ENCODE measurements at places on chromosomes 1 and 21.

- peak; percentile 72 for DNase-seq
These were observed 26.1 kb downstream of the PKP1 start for GRCh38 chr1:201309416-201309815.

- no peak for DNase-seq
These were observed 4.3 kb downstream of the HNRNPU start for GRCh38 chr1:244860078-244860477.

DNA sequence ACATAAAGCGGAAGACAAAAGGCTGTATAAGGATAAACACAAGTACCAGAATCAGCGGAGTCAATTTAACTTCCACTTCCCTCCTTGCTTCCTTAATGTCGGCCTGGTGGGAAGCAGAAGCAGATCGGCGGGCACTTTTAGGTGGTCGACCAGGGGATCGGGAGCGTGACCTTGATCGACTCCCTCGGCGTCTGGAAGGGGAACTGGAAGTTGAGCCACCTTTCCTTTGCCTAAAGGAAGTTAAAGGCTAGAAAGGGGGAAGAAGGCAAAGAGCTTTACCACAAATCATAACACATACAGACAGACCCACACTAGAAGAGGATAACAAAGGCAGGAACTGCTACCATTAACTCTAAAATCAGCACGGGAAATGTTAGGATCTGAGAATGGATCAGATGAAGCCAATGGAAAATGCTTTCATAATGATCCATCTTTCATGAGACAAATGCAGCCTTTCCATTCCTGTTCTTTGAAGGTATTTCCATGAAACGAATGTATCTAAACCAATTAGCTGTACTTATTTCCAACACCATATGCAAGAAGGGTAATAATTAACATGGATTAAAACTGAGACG, 5.7 kb downstream of the LBR start:
- DNase-seq = no peak

DNA sequence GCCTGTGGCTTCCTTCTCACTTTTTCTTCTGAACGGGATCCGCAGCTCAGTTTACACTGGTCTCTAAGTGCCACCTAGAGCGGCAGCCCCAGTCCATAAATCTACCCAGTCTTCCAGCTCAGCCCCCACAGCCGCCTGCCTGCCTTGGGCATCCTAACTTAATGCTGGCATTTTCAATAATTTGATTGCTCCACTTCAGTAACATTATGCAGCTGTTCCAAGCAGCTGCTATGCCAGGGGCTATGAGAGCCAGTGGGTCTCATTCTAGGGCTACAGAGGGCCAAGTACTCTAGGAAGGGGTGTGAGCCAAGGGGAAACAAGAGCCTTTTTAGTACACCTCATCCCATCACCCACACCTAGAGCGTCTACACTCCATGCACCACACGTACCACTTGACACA, 48.4 kb upstream of the COA6 start:
- no peak for DNase-seq

DNA sequence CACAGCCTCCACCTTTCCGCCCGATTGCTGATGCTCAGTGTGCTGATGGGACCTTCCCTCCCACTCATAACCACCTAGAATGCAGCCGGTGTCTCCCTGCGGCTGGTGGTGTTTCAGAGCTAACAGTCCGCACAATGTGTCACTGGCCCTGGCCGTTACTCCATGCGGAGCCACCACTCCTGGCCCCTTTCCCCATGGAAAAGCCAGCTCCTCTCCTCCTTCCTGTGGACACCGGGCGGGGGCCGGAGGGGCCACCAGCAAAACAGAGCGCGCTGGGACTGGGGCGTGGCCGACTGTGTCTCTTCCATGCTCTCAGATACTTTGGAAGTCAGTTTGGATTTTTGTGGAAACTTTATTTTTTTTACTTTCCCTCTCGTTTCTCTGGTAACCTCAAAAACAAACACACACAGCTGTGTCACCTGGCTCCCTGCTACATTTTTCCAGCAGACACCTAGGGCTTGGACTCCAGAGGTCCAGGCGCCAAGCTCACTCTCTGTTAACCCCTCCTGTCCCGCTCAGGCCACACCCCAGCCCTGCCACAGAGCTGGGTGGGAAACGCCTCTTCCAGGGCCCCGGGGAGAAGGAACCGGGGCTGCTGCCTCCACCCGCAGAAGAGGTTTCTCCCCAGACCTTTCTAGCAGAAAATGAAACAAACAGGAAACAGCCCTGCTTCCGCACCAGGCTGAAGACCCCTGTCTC, 32.5 kb upstream of the COL6A2 start:
- peak; percentile 53 for DNase-seq

DNA sequence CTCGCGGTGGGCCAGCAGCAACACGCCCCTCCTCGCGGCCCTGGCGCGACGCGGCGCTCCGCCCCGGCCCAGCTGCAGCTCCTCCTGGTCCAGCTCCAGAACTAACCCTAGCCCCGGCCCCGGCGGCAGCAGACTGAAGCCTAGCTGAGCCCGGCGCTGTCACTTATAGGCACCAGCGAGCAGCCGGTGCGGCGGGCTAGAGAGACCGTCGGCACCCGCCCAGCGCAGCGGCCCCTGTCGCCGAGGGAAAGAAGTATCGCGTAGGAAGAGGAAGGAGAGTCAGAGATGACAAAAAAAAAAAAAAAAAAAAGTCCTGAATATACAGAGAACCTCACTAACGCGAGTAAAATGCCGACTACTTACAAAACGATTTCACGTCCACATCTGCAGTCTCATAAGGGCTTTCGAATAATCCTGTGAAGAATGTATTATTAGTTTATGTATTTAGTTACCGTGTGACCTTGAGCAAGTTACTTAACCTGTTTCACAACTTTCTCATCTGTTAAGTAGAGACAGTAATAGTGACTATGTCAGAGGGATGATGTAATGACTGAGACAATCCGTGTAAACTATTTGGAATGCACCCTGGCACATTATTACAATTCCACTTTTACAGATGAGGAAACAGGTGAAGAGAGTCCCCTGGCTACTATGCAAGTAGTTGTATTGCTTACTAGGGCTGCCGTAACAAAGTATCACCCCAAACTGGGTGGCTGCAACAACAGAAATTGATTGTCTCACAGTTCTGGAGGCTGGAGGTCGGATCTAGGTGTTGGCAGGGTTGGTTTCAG, at the start of gene SLC9A1:
TSS of gene SLC9A1 (minus strand) at position 135 of the 791 bp plus-strand sequence. CDS start 791 bp downstream, outside the sequence.
- DNase-seq = peak; percentile 90

DNA sequence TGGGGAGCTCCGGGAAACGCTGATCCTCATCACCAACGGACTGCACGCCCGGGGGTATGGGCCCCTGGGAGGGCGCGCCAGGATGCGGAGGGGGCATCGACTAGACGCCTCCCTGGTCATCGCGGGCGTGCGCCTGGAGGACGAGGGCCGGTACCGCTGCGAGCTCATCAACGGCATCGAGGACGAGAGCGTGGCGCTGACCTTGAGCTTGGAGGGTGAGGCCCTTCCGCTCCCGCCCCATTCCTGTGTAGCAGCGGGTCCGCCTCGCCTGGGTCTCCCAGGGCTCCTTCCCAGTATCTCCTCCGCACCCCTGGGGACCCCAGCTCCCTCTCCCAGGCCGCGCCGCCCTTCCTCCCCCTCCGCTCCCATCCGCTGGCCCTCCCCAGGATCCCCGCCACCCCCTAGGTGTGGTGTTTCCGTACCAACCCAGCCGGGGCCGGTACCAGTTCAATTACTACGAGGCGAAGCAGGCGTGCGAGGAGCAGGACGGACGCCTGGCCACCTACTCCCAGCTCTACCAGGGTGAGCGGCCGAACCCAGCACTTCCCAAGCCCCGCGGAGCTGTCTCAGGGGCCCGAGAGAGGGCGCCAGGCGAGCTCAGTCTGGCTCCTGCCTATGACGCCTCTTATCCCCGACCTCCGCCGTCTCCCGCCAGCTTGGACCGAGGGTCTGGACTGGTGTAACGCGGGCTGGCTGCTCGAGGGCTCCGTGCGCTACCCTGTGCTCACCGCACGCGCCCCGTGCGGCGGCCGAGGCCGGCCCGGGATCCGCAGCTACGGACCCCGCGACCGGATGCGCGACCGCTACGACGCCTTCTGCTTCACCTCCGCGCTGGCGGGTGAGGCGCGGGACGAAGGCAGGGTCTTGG, 5.0 kb downstream of the HAPLN2 start:
- DNase-seq = no peak

DNA sequence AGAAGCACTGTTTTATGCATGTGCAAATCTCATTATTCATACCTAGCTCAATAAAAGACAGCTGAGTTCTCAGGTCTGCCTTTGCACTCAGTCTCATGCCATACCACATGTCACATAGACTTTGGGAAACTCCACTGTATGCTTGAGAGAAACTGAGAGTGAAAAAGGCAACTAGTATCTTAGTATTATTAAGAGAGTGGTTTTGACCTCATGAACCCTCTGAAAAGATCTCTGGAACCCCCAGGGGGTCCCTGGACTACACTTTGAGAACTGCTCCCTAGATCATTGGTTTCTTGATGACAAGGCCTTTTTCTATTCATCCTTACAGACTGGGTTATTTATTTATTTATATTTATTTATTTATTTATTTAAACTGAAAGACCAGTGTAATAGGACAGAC, 3.7 kb upstream of the RHEX start:
- DNase-seq = no peak

- DNase-seq = no peak
These were observed 51.5 kb downstream of the ELK4 start for GRCh38 chr1:205580140-205580922.

DNA sequence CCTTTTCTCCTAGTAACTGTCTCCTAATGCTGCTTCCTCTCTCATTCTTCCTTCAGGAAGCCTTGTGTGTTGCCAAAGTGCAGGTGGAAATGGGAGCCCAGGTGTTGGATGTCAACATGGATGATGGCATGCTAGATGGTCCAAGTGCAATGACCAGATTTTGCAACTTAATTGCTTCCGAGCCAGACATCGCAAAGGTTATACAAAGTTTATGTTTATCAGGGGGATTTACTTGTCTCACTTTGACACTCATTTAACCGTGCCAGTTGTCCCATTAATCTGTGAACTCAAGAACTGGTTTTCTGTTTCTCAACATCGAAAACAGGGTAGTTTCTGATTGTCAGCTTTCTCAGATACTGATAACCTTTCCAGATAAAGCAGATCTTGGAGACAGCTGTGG, 40.4 kb downstream of the MTR start:
- no peak for DNase-seq

GRCh38 chr1:107991371-107992066, 26.5 kb upstream of the VAV3 start:
- DNase-seq = no peak

DNA sequence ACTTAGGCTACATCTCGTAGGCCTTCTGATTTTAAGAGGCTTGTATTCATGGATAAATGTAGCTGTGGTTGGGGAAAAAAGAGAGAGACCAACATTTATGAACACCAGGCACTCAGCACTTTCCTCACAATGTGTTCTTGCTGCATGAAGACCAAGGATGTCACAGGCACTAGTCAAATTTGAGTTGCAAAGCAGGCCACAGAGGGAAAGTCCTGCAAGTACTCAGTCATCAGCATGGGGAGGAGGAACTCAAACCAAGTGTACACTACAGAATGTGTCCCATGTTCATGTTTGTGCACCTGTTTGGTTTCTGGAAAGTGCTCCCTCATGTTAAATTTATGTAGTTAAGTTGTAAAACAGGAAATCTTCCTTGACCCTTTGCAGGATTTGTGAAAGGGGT, 8.7 kb upstream of the MAP3K7CL start:
- no peak for DNase-seq

DNA sequence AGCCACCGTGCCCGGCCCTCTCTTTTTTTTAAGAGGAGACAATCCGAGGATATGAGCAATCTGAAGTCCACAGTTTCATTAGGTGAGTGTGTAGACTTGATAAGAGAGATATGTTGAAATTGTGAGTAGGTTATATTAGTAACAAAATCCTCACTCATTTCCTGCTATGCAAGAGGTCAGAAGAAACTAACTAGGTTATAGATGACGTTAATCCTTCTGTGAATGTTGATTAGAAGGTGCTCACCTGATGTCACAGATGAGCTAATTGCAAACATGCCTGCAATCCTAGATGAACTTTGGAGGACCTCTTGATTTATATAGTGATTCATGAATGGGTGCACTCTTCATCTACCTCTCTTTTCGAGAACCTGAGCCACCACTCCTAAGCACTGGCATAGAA, 29.3 kb downstream of the NTMT2 start:
- no peak for DNase-seq

GRCh38 chr1:29835874-29836273, 599.6 kb downstream of the PTPRU start:
- no peak for DNase-seq

- DNase-seq = no peak
These were observed 10.8 kb downstream of the NSL1 start for GRCh38 chr1:212780759-212781158.

GRCh38 chr1:59671066-59671952, 143.4 kb upstream of the HOOK1 start:
- DNase-seq = no peak

GRCh38 chr1:2103266-2103900, 53.2 kb downstream of the PRKCZ start:
- DNase-seq = no peak

DNA sequence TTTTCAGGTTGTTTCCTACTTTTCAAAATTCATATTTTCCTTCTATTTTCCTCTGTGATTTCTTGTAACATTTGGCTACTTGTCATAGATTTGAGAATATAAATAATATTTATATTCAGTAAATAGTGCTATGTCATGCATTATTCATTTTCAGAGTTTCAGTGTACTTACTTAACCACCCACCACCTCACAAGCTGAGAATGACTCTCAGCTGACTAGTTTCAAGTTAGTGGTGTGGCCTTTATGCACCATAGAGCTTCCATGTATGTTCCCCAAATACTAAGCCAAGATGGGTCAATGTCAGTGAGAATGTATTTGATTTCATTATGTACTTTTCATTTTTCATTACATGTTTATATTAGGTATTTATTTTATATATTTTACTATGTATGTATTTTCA, 56.9 kb upstream of the RGS1 start:
- no peak for DNase-seq

GRCh38 chr1:30044656-30045144, 678.7 kb downstream of the MATN1 start:
- no peak for DNase-seq

GRCh38 chr1:40803447-40803846, 19.9 kb downstream of the KCNQ4 start:
- DNase-seq = no peak

- DNase-seq = no peak
These were observed 3.1 kb downstream of the COQ8A start for GRCh38 chr1:226943156-226943555.

DNA sequence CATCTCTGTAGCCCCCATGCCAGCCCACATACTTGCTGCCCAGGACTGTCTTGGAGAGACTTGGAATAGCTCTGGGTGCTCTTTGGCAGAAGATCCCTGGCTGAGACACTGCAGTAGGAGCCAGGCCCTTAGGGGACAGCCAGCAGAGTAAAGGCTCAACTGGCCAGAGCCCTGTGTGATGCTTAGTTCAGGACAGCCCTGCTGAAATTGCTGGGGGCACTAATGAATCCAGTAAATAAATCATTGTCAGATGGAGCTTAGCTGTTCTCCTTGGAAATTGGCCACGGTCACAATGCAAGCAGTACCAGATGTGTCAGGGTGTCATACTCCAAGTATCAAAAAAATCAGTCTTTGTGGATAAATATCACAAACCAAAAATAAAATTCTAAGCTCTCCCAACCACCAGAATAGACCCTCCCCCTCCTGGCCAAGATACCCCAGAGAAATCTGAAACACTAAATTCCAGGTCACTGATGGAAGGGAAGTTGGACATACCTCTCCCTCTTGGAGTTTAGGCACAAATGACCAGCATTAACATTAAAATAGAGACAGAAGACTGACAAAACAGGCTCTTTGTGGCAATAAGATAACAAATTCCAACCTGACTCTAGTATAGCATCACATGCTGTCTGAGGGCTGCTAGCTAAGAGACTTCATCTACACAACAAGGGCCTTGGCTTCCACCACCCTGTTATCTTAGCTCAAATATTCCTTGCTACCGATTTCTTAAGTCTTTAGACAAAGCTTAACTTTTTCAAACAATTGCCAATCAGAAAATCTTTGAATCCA, 83.2 kb upstream of the DNAH14 start:
- DNase-seq = no peak

All from HFFc6 (cell line).